ENCODE measurements at places on chromosomes 7 and 10.

- DNase-seq, result no peak
These were observed 79.2 kb downstream of the PHTF2 start for GRCh38 chr7:77877791-77878190.

DNA sequence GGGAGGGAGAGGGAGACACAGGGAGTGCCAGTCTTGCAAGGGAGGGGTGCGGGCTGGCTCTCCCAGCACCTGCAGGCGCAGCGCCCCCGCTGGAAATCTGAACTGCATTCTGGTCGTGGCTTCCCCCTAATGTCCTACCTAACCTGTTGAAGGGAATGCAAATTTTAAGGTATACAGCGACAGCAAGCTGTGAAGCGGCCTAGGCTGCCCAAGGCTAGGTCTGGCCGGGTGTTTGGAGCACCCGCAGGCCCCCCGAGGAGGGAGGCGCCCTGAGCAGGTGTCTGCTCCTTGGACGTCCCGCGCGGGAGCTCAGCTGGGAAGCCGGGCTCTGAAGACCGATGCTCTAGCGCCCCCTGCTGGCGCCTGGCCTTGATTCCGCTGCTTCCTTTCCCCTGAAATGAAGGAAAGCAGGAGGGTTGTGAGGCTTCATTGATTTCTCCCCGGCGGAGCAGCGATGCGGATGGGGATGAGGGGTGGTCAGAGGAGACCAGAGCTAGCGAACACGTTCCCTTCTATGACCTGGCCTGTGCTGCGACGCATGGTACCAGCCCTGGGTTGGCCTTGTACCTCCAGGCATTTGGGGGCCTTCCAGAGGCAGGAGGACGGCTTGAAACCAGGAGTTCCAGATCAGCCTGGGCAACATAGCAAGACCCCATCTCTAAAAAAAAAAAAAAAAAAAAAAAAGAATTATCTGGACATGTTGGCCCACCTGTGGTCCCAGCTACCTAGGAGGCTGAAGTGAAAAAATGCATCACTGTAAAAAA lies 601.3 kb downstream of the GALNT17 start:
- peak; percentile 18 for DNase-seq

DNA sequence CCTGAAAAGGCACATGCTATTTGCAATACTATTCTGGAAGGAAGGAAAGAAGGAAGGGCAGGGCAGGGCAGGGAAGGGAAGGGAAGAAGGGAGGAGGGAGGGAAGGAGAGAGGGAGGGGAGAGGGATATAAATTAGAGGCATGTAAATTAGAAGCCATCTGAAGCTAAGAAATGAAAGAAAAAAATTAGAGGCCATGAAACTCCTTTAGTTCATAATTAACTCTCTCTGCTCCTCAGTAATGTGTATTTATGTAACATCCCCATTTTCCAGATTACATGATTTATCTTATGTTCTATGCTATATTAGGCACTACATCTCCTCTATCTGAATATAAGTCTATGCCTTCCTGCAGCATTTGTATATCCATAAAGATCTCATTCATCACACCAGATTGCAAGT lies 12.7 kb upstream of the JCAD start:
- DNase-seq, result no peak

DNA sequence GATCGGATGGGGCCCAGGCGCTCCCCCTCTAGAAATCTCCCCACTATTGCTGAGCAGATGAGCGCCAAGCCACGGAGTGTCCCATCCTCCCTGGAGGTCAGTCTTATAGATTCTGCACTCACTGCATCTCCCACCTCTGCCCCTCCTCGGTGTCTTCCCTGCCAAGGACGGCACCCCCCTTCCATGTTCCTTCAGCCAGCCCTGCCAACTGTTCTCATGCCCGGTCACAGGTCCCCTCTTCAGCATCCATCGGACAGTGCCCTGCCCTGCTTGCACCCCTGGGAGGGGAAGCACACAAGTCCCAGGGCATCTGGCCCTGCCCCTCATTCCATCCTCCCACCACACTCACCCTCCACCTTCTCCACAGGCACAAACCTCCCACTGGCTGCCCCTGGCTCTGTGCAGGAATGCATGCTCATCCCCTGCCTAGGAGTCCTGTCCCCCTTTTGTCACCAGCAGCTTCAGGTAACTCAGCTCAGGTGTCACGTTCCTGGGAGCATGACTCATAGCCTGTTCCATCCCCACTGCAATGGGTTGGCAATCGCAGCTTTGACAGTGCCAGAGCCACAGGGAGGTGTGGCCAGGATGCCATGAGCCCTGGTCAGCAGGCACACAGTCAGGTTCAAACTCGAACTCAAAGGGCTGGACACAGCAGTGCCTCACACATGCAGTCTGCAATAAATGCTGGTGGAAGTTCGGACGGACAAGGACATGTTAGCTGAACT lies 234.7 kb upstream of the TCERG1L start:
- DNase-seq, result no peak

GRCh38 chr7:29401769-29402168 lies 161.9 kb upstream of the PRR15 start:
- DNase-seq, result no peak

DNA sequence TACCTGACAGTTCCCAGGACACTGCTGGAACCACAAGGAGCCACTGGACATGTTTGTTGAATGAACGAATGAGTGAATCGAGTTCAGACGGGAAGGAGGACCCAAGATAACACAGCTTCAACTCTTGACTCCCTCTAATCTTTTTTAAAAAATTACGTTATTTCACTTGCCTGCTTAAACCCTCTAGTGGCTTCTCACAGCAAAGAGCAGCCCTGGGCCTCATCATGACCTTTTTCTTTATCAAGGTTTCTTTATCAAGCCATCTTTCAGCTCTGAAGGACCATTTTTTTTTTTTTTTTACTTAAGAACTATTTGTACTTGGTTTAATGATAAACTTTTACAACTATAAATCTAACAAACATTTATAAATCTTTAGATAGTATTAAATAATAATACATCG lies 110.6 kb downstream of the TAX1BP1 start:
- DNase-seq, result no peak

GRCh38 chr7:94064541-94065191 lies 60.5 kb upstream of the BET1 start:
- no peak for DNase-seq

DNA sequence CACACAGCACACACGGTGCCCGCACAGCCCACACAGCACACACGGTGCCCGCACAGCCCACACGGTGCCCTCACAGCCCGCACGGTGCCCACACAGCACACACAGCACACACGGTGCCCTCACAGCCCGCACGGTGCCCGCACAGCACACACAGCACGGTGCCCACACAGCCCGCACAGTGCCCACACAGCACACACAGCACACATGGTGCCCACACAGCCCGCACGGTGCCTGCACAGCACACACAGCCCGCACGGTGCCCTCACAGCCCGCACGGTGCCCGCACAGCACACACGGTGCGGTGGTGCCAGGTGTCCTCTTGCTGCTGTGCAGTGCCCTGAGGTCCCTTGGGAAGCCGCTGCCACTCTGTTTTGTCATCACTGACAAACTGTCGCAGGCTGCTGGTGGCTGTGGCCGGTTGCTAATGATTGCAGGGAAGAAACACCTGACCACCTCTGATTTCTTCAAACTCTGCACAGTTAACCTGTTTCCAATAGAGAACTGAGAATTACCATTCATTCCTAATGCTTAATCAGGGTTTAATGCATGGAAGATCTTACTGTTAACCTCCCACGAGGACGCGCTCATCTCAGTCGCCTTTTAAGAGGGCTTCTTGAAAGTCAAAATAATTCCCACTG lies 66.9 kb downstream of the GLRX3 start:
- DNase-seq, result no peak

GRCh38 chr10:125132344-125132743 lies 28.0 kb downstream of the CTBP2 start:
- no peak for DNase-seq

DNA sequence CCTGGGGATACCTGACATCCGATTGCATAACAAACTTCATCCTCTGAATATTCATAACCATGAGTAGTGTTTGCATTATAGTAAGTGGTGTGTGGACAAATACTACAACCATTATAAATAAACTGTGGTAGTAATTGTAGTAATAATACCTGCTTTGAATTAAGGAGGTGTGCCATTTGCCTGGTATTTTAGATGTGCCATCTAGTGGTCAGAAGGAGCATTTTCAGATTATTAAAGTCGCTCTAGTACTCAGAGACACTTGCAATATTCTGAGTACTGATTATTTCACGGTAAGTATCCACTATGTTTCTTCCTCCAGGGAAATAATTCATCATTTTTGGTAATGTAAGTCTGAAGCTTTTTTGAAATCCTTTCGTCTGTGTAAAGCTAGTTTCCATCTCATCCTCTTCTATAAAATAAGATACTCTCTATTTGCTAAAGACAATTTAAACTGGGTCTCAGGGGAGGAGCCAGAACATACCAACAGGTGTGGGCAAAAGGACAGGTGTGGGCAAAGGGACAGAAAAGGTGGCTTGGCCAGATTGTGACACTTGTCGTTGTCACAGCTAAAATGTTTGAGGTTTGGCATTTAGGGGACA lies 115.3 kb upstream of the WDR11 start:
- no peak for DNase-seq

GRCh38 chr10:70778267-70778924 lies 6.8 kb downstream of the TBATA start:
- DNase-seq, result no peak

- DNase-seq, result no peak
These were observed 16.3 kb downstream of the LIPA start for GRCh38 chr10:89235073-89235798.

DNA sequence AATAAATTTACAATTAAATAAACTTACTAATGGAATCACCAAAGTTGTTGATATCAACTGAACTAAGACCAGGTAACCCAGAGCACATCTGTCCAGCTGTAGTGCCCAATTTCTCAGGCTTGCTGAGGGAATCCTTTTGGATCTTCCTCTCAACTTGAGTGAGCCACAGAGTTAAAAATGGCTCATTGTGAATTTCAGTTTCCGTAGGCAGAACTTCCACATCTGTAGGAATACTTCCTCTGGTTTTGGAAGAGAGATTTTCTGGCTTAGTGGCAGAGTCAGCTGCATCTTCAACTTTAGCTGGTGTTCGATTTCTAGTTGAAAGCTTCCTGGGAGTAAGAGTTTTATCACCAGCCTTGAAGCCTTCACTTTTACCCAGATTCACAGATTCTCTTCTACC lies 11.3 kb downstream of the MKI67 start:
- no peak for DNase-seq

GRCh38 chr7:24441314-24442027 lies 131.8 kb upstream of the PALS2 start:
- DNase-seq, result no peak

GRCh38 chr10:16907687-16908086 lies 90.5 kb upstream of the RSU1 start:
- no peak for DNase-seq

DNA sequence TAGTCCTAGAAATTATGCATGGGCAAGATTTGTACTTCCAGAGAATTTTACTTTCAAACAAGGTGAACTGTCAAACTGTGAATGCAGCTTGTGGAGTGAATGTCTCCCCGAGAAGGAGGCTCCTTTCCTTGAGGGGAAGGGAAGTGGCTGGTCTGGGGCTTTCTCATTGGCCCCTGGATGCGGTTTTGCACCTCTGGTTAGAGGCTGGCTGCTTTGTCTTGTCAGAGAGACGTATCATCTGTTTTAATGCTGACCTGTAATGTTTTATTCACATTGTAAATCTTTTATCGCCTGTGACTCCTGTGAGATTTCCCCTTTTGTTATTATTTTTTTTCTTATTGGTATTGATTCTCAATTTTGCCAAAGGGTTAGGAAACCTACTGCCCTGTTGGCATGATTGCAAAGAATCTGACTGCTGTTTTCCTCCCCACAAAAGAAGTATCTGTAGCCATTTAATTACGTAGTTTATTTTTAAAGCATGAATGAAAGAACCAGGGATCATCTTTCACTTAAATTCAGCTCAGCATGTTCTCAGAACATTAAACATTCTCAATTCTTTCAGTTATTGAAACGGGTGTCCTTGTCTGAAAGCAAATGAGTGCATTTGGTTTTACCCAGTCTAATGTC lies 238.3 kb upstream of the NFE2L3 start:
- no peak for DNase-seq

DNA sequence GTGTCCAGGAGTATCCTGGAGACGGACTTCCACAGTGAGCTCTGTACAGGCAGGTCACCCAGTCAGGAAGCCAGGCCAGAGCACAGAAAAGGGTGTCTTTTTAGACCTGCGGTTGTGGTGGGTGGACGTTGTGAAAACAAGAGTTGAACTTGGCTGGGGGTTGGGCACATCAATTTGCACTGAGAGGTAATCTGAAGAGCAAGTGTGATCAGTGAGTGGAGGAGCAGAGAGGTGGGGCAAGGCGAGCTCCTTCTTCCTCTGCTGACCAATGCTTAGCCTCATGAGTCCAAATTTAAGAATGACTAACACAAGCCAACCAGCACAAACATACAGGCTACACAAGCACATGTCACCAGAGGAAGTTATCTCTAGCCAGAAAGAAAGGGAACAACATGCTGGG lies 310.8 kb downstream of the TCERG1L start:
- no peak for DNase-seq

DNA sequence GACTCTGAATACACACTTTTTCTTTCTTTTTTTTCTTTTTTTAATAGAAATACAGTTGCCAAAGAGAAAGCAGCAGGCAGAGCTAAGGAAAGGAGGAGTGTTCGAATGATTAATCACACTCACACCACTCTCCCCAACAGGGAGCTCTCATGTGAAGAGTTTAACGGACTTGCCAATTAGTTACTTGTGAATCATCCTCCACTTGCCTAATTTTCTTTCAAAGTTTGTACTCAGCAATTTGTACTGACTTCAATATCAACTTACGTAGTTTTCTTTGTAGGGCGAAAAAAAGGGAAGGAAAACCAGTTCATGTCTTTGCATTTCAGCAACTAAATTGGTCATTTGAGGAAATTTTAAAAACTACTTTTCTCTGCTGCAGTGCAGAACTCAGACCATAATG lies 109.2 kb downstream of the PIP4K2A start:
- no peak for DNase-seq

- DNase-seq, result no peak
These were observed 81.1 kb downstream of the ZMIZ1 start for GRCh38 chr10:79149662-79150443.

DNA sequence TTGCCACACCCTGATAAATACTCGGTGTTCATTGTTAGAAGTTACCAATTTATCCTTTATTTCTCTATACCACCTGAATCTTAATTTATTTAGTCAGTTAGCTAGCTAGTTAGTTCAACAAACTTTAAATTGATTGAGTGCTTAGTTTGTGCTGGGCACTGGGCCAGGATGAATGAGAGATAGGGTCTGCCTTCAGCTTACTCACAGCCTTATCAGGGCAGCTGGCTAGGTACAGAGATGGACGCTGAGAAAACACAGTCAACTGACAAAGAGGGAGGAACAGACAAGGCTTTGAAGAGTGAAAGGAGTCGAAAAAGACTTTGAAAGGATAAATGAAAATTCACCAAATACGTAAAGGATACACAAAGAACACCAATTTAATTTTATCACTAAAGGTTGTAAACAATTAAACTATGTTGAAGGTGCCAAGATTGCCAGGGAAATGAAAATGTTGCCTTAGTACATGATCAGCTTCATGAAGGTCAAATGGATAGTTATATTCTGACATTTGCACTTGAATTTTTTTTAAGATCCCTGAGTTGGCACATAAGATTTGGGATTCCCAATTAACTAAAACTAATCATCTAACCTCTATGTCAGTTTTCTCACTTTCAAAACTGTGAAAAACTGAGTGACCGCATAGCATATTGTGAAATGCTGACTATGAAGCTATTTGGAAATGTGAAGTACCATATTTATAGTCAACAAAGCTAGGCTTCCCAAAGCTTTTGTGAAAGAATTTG lies 2.1 kb downstream of the CAV2 start:
- DNase-seq, result no peak

Data from AG09319 (cell line).